ENCODE measurements at places on chromosomes 5 and 9.

- no peak for DNase-seq
These were observed 259.7 kb downstream of the CSNK1G3 start for GRCh38 chr5:123771715-123772114.

DNA sequence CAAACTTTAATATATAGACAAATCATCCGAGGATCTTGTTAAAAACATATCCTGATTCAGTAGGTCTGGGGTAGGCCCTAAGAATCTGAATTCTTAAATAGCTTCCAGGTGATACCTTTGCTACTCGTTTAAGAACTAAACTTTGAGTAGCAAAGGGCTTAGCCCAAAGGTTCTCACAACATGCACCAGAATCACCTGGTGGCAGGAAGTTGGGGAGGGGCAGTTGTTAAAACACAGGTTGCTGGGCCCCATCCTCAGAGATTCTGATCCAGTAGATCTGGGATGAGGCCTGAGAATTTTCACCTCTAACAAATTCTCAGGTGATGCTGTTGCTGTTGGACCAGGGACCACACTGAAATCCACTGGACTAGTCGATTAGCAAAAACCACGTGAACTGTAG is 20.0 kb upstream of the RGMB start:
- no peak for DNase-seq

GRCh38 chr9:78691542-78691941 is 394.6 kb downstream of the PSAT1 start:
- DNase-seq, result no peak

DNA sequence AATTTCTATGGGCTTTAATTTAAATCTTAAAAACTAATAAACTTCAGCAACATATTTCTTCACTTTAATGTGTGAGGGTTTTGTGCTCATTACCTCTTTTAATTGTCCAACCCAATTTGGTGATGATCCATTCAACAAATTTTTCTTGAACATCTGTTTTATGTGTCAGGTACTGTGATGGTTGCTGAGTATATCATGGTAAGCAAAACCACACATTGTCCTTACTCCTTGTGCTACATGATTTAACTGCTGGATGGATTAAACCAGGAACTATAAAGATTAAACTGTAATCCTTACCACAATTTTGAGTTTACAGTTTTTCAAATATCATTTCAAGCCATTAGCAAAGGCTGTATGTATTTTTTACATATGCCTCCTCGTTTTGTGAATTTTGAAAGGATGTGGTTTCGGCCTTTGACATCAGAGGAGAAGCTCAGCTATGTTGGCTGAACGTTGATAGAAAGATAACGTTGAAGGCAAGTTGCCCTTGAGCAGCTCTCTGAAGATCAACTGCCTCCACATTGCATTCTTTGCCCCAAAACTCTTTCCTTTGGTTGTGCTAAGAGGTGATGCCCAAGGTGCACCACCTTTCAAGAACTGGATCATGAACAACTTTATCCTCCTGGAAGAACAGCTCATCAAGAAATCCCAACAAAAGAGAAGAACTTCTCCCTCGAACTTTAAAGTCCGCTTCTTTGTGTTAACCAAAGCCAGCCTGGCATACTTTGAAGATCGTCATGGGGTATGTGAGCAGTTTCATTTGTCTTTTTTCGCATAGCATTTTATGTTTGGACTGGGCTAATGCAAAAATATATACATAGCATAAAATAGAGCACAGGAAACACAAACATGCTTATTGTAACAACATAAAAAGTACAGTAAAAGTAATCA is at the start of gene ITK:
Gene ITK (plus strand): TSS at position 467 of the 891 bp plus-strand sequence. CDS start 138 bp downstream, at position 605.
- DNase-seq, result no peak

DNA sequence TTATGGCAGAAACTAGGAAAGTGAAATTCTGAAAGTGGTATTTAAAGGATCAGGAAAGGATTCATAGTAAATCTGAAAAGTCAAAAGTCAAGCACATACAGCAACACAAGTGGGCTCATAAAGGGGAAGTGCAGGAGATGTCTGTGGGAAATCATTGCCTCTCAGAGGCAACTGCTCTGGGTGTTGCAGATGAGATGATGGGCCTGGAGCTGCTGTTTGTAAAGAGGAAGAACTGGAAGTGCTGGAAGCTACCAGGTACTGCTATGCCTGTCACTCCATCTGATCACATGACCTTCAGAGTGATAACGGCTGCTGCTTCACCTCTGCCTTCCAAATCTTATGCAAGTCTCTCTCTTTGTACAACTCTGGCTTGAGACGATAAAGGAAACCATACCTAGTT is 55.9 kb downstream of the ADRB2 start:
- DNase-seq, result no peak
